ENCODE measurements at places on chromosomes 4 and X. TPM values are rescaled to one million over a fixed set of nuclear protein-coding genes. Genes with fewer than 3 reads are reported as not detected.

DNA sequence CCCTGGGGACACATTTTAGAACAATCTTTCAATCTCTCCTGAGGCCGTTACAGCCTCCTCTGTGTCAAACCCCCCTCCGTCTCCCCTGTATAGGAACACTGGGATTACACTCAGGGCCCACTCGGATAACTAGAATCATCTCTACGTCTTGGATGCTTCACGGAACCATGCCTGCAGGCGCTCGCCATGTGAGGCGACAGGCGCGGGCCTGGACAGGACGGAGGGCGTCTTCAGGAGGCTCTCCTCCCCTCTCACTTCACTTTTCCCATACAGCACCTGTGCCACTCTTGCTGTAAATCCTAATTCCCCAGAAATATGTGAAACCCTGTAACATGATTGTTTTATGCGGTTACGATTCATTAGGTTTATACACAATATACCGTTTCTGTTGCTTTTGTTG is 4.0 kb upstream of the IDUA start:
- no peak for DNase-seq
- H3K27me3 ChIP-seq, result no peaks in the 10 kb centered on the region
- H3K36me3 ChIP-seq, result no peaks in the 10 kb centered on the region
- H3K4me1 ChIP-seq, result peaks cover 15% of the 10 kb centered on the region
- no peak overlapping the region for H3K4me3 ChIP-seq

Gene PHKA1
- not detected for total RNA-seq

DNA sequence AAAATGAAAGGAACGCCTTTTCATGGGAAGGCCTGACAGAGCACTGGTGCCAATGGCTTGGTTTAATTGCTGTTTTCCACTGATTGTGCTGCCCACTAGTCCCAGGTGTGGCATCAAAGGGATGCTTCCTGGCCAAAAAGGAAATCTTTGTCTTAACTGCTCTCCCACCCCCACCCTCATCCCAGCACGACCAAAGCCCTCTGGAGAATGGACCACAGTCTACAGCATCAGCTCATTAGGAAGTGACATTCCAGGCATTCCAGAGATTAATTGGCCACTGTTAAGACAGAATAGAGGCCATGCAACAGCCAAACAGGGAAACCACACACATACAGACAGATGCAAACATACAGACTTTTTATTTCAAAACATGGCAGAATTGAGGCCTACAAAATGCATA is 143.2 kb downstream of the LHFPL1 start:
- no peak for DNase-seq
- H3K27ac ChIP-seq, result no peak overlapping the region
- no peaks in the 10 kb centered on the region for H3K4me1 ChIP-seq
- H3K27me3 ChIP-seq, result no peaks in the 10 kb centered on the region
- H3K36me3 ChIP-seq, result no peaks in the 10 kb centered on the region
- H3K4me3 ChIP-seq, result no peak overlapping the region

Gene SSX4
- total RNA-seq, result not detected

DNA sequence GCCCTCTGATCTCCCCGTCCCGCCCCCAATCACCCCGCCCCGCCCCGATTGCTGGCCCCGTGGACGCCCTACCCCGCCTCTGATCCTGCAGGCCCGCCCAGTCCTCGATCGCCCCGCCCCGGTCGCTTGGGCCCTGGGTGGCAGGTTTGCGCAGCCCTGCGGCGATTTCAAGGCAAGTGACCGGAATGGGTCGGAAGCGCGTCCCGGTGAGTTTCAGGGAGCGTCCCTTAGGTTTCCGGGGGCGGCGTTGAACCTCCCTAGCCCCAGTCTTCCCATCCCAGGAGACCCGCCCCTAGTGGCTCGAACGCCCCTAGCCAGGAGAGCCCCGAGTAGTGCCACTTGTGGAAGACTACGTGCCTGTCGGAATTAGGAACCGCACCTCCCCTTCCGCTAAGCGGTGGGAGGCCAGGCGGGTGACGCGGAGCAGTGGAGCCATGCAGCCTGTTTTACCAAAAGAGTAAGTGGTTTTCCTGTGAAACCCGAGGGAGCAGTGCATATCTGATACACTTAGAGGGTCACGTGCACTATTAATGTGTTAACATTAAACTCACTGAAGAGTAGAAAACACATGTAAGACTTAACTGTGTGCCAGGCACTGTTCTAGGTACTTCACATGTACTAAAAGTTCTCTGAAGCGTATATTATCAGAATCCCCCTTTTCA is 354 bp upstream of the TEC start:
- H3K4me1 ChIP-seq, result peaks cover 39% of the 10 kb centered on the region
- peaks cover 9% of the 10 kb centered on the region for H3K36me3 ChIP-seq
- H3K4me3 ChIP-seq, result peak overlapping the region; percentile 96
- H3K27me3 ChIP-seq, result no peaks in the 10 kb centered on the region

Gene CXCR3
- total RNA-seq, result 6.4 TPM

Gene NLRP2B
- not detected for total RNA-seq

- no peaks in the 10 kb centered on the region for H3K36me3 ChIP-seq
- DNase-seq, result no peak
- no peaks in the 10 kb centered on the region for H3K4me1 ChIP-seq
- H3K4me3 ChIP-seq, result no peak overlapping the region
Observed at GRCh38 chr4:159944477-159944876, 841.6 kb downstream of the RAPGEF2 start.

Gene SCML2
- total RNA-seq, result 2.1 TPM

GRCh38 chr4:79673377-79673776 is 265.3 kb upstream of the GK2 start:
- H3K27me3 ChIP-seq, result no peaks in the 10 kb centered on the region
- H3K36me3 ChIP-seq, result no peaks in the 10 kb centered on the region
- no peak overlapping the region for H3K27ac ChIP-seq
- no peak overlapping the region for H3K4me3 ChIP-seq
- peaks cover 12% of the 10 kb centered on the region for H3K4me1 ChIP-seq

GRCh38 chrX:123504047-123504446 is 228.8 kb downstream of the THOC2 start:
- H3K27ac ChIP-seq, result no peak overlapping the region
- no peaks in the 10 kb centered on the region for H3K4me1 ChIP-seq
- H3K36me3 ChIP-seq, result no peaks in the 10 kb centered on the region
- H3K4me3 ChIP-seq, result no peak overlapping the region
- DNase-seq, result no peak

DNA sequence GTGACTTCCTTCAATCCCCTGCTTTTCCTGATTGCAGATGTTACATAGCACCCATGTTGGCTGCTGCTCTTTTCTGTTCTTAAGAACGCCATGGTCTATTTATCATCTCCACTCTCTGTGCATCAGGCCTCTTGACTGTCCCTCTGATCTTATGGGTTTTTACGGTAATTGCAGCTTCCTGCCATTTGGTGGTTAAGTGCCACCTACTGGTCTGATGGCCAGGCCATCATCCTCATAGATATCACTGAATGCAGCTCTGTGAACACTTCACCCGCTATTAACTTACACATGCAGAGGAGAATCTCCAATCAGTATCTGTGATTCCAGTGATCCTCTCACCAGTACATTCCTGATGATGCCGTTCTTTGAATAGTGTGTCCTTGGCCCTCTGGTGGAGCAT is 382.4 kb downstream of the TRAM1L1 start:
- H3K4me1 ChIP-seq, result no peaks in the 10 kb centered on the region
- H3K27me3 ChIP-seq, result no peaks in the 10 kb centered on the region
- H3K4me3 ChIP-seq, result no peak overlapping the region
- H3K36me3 ChIP-seq, result no peaks in the 10 kb centered on the region

Gene ANOS1
- not detected for total RNA-seq

DNA sequence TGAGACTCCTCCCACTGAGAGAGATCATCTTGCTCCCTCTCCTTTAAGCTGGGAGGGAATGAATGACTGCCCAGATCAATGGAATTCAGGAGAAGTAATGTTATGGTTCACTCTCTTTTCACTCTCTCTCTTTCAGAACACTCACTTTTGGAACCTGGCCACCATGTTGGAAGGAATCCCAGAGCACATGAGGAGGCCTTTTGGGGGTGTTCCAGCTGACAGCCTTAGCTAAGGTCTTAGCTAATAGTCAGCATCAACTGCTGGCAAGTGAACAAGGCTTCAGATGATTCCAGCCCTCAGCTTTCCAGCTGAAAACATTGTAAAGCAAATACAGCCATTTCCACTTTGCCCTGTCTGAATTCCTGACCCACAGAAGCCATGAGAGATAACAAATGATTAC is 124.0 kb upstream of the CLNK start:
- DNase-seq, result no peak
- H3K4me1 ChIP-seq, result peaks cover 7% of the 10 kb centered on the region
- H3K4me3 ChIP-seq, result no peak overlapping the region
- H3K36me3 ChIP-seq, result no peaks in the 10 kb centered on the region
- no peak overlapping the region for H3K27ac ChIP-seq
- peaks cover 2% of the 10 kb centered on the region for H3K27me3 ChIP-seq

DNA sequence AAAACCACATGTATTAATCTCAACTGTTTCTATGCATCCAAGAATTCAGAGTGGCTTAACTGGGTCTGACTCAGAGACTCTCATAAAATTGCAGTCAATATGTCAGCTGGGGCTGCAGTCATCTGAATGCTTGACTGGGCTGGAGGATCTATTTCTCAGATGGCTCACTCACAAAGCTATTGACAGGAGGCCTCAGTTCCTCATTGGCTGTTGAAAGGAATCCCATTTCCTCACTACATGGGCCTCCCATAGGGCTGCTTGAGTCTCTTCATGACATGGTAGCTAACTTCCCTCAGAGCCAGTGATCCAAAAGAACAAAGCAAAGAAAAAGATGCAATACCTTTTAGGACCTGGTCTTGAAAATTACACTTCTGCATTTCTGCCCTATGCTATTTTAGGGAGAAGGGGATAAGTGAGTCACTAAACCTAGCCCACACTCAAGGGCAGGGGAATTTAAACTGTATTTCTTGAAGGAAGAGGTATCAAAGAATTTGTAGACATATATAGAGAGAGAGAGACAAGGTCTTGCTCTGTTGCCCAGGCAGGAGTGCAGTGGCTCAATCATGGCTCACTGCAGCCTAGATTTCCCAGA is 9.8 kb downstream of the SCFD2 start:
- no peak for DNase-seq
- H3K27ac ChIP-seq, result peak overlapping the region; percentile 30
- peaks cover 35% of the 10 kb centered on the region for H3K36me3 ChIP-seq
- H3K4me3 ChIP-seq, result no peak overlapping the region
- peaks cover 31% of the 10 kb centered on the region for H3K4me1 ChIP-seq

Gene ARMCX2
- 8.3 TPM for total RNA-seq

DNA sequence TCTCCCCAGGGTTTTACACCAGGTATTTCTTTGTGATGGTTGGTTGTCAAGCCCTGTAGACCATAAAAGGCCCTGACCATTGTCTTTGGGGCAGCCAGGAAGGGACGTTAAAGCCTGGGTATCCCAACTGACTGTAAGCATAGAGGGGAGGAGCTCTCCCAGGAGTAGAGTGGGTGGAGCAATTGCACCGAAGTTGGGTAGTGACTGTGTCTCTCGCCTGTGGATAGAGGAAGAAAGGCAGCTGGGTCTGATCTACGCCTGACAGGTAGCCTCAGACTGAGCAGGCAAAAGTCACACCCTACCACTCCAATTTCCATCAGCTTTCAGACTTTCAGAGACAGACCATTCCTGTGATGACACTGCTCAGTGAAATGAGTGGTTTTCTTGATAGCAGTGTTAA is 123.3 kb downstream of the KLHL8 start:
- H3K4me1 ChIP-seq, result peaks cover 19% of the 10 kb centered on the region
- no peak overlapping the region for H3K4me3 ChIP-seq
- no peaks in the 10 kb centered on the region for H3K27me3 ChIP-seq
- H3K36me3 ChIP-seq, result peaks cover 53% of the 10 kb centered on the region
- no peak for DNase-seq

- no peak overlapping the region for H3K4me3 ChIP-seq
- no peaks in the 10 kb centered on the region for H3K27me3 ChIP-seq
- H3K4me1 ChIP-seq, result no peaks in the 10 kb centered on the region
- no peaks in the 10 kb centered on the region for H3K36me3 ChIP-seq
- H3K27ac ChIP-seq, result no peak overlapping the region
Observed at GRCh38 chr4:130393231-130393630, 1297.3 kb downstream of the C4orf33 start.

Gene ARMCX4
- 4.6 TPM for total RNA-seq

DNA sequence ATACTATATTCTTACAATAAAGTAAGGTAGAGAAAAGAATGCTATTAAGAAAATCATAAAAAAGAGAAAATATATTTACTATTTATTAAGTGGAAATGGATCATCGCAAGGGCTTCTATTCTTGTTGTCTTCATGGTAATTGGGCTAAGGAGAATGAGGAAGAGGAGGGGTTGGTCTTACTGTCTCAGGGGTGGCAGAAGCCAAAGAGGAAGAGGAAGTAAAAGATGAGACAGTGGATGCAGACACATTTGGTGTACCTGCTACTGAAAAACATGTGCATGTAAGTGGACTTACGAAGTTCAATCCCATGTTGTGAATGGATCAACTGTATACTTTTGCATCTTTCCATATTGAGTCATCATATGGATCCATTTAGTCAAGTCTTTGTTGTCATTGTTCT is 1502.1 kb upstream of the ADGRL3 start:
- no peaks in the 10 kb centered on the region for H3K36me3 ChIP-seq
- no peak for DNase-seq
- no peaks in the 10 kb centered on the region for H3K27me3 ChIP-seq

GRCh38 chr4:11590132-11590531 is 161.4 kb upstream of the HS3ST1 start:
- H3K27me3 ChIP-seq, result no peaks in the 10 kb centered on the region
- H3K36me3 ChIP-seq, result no peaks in the 10 kb centered on the region
- H3K4me1 ChIP-seq, result no peaks in the 10 kb centered on the region
- no peak overlapping the region for H3K4me3 ChIP-seq

Gene COL4A5
- total RNA-seq, result not detected

Gene SCOC
- total RNA-seq, result 18.0 TPM

- H3K36me3 ChIP-seq, result no peaks in the 10 kb centered on the region
- H3K27me3 ChIP-seq, result no peaks in the 10 kb centered on the region
Observed at GRCh38 chr4:83581411-83582288, 45.7 kb downstream of the GPAT3 start.

Gene MRFAP1L1
- total RNA-seq, result 39.5 TPM

DNA sequence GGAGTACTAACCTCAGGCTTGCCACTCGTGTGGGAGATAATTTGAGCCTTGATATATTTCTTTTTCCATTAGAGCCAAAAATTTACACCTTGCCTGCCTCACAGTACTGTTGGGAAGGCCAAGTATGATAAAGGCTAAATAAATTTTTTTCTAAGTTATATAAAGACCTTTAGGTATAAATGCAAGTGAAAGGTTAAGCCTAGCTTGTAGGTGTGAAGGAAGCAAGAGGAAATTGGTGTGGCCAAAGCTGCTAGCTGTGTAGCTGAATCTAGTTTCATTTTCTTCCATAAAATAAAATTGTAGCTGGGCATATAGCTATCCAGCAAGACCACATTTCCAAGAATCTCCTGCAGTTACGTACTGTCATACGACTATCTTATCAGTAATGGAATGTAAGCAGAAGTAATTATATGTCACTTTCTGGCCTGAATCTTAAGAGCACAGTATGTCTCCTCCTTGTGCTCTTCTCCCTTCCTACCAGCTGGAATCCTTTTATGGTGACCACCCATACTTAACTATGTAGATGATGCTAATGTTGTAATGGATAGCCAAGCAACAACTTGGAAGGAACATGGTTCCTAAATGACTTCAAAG is 14.3 kb upstream of the GABRE start:
- H3K4me3 ChIP-seq, result no peak overlapping the region
- H3K27me3 ChIP-seq, result no peaks in the 10 kb centered on the region
- no peak for DNase-seq
